Memory B cell (primary cell): ENCODE measurements at places on chromosomes 13 and 19.

DNA sequence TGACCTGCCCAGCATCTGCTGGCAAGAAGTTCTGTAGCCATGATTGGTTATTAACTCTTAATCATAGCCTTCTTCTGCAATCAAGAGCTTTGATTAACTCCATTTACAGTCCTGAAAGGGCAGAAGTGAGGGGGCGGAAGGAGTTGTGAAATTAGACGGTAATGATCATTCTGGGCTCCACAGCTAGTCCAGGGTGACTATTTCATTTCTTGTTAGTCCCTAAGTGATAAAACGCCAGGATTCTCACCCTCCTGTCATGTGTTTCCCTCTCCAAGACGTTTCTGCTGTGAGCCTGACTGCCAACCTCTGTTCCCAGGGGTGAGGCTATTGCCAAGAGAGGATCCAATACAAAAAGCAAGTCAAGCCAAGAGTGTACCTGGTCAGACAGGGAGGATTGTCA lies 155.9 kb upstream of the IPO5 start:
- no peak overlapping the region for H3K4me3 ChIP-seq
- H3K27ac ChIP-seq: no peak overlapping the region
- no peaks in the 10 kb centered on the region for H3K4me1 ChIP-seq
- peaks cover 11% of the 10 kb centered on the region for H3K27me3 ChIP-seq
- H3K36me3 ChIP-seq: no peaks in the 10 kb centered on the region

- H3K27ac ChIP-seq: peak overlapping the region; percentile 85
- peaks cover 9% of the 10 kb centered on the region for H3K4me1 ChIP-seq
- peaks cover 2% of the 10 kb centered on the region for H3K27me3 ChIP-seq
- peaks cover 6% of the 10 kb centered on the region for H3K36me3 ChIP-seq
- H3K4me3 ChIP-seq: peak overlapping the region; percentile 81
Observed at GRCh38 chr13:44435919-44436510, 62.4 kb downstream of the SERP2 start.

GRCh38 chr19:50189331-50189730 lies 14.1 kb upstream of the MYH14 start:
- peaks cover 3% of the 10 kb centered on the region for H3K4me1 ChIP-seq
- no peak overlapping the region for H3K27ac ChIP-seq
- H3K27me3 ChIP-seq: peaks cover 11% of the 10 kb centered on the region
- no peak overlapping the region for H3K4me3 ChIP-seq

- no peaks in the 10 kb centered on the region for H3K27me3 ChIP-seq
- H3K4me1 ChIP-seq: no peaks in the 10 kb centered on the region
- DNase-seq: no peak
- H3K36me3 ChIP-seq: no peaks in the 10 kb centered on the region
- H3K27ac ChIP-seq: no peak overlapping the region
Observed at GRCh38 chr13:96238861-96239260, 149.0 kb downstream of the HS6ST3 start.

DNA sequence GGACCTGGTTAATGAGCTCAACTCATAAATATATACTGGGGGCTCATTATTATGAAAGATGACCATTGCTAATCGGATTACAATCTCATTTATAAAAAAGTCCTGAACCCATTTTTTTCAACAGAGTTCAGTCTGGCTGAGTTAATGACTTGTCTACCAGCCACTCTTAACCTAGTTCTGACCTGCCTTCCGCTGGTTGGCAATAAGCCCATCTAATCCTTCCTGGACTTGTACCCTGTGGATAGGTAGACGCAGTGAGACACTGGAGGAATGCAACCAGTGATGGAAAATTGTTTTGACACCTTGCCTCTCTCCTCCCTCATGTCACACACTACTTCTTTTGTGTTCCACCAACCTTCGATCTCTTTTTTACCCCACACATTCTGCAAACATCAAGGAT lies 279.9 kb downstream of the FOXO1 start:
- no peaks in the 10 kb centered on the region for H3K27me3 ChIP-seq
- H3K27ac ChIP-seq: peak overlapping the region; percentile 39
- H3K4me1 ChIP-seq: peaks cover 23% of the 10 kb centered on the region

- peak overlapping the region; percentile 84 for H3K4me3 ChIP-seq
- no peaks in the 10 kb centered on the region for H3K27me3 ChIP-seq
- H3K36me3 ChIP-seq: no peaks in the 10 kb centered on the region
- H3K4me1 ChIP-seq: peaks cover 18% of the 10 kb centered on the region
Observed at GRCh38 chr19:12783291-12783848, 7.9 kb upstream of the JUNB start.

DNA sequence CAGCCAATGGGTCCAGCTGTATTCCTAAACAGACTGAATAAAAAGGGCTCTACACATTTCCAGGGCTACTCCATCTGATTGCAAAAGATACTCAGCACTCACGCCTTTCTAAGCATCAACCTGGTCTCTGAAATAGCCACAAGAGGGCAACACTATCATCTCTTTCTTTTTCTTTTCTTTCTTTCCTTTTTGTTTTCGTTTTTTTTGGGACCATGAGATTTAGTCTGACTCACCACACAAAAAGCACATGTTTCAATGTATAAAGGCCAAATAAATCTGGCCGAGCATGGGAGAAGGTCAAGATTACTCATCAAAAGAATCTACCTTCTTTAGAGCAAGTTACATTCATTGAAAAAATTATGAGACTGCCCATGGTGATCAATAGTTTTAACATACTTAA lies 805.6 kb upstream of the ARGLU1 start:
- no peak overlapping the region for H3K27ac ChIP-seq
- no peak overlapping the region for H3K4me3 ChIP-seq
- H3K27me3 ChIP-seq: no peaks in the 10 kb centered on the region
- no peaks in the 10 kb centered on the region for H3K36me3 ChIP-seq
- no peaks in the 10 kb centered on the region for H3K4me1 ChIP-seq

DNA sequence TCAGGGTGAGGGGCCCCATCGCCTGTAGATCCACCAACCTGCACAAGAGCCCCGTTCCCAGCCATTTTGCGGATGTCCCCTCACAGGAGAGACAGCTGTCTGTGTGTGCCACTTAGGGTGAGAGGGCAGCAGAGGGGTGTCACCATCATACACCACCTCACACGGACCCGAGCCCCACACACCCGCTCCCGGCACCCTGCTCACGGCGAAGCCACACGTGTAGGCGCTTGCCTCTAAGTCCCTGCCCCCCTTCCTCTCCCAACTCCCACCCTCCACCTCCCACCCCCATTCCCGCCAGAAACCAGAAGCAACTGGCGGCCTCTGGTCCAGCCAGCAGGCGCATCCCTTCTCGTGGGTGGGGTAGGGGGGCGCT lies 4.0 kb upstream of the DPF1 start:
- no peak overlapping the region for H3K4me3 ChIP-seq
- H3K36me3 ChIP-seq: no peaks in the 10 kb centered on the region
- H3K4me1 ChIP-seq: peaks cover 28% of the 10 kb centered on the region
- H3K27me3 ChIP-seq: peaks cover 37% of the 10 kb centered on the region
- no peak for DNase-seq

GRCh38 chr13:26914624-26915023 lies 154.0 kb upstream of the GPR12 start:
- no peak overlapping the region for H3K4me3 ChIP-seq
- H3K27me3 ChIP-seq: peaks cover 10% of the 10 kb centered on the region
- no peak overlapping the region for H3K27ac ChIP-seq
- no peak for DNase-seq
- peaks cover 4% of the 10 kb centered on the region for H3K4me1 ChIP-seq

- DNase-seq: no peak
- peaks cover 19% of the 10 kb centered on the region for H3K36me3 ChIP-seq
- H3K27ac ChIP-seq: peak overlapping the region; percentile 84
- H3K4me3 ChIP-seq: peak overlapping the region; percentile 43
Observed at GRCh38 chr19:49560358-49560900, 19.9 kb downstream of the NOSIP start.

DNA sequence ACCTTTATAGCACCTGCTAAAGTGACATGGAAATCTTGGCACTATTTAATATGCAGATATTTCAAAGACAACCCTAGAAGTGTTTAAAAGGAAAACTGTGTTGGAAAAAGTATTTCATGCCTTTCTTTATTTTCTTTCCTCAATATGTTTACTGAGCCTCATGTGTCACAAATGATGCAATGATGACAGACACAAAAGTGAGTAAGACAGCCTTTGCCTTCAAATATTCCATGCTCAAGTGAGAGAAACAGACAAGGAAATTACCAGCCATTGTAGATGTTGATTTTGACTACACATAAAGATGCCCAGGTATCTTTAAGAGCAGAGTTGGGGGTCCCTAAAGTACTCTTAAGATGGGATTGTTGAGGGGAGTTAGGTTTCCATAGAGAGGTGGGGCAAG lies 48.0 kb upstream of the TPP2 start:
- H3K36me3 ChIP-seq: no peaks in the 10 kb centered on the region
- H3K27ac ChIP-seq: no peak overlapping the region
- H3K27me3 ChIP-seq: peaks cover 8% of the 10 kb centered on the region
- H3K4me1 ChIP-seq: no peaks in the 10 kb centered on the region
- no peak for DNase-seq

GRCh38 chr13:76168661-76169060 lies 532.5 kb downstream of the LMO7 start:
- no peak overlapping the region for H3K27ac ChIP-seq
- no peaks in the 10 kb centered on the region for H3K4me1 ChIP-seq
- no peaks in the 10 kb centered on the region for H3K27me3 ChIP-seq
- no peak for DNase-seq
- H3K4me3 ChIP-seq: no peak overlapping the region

DNA sequence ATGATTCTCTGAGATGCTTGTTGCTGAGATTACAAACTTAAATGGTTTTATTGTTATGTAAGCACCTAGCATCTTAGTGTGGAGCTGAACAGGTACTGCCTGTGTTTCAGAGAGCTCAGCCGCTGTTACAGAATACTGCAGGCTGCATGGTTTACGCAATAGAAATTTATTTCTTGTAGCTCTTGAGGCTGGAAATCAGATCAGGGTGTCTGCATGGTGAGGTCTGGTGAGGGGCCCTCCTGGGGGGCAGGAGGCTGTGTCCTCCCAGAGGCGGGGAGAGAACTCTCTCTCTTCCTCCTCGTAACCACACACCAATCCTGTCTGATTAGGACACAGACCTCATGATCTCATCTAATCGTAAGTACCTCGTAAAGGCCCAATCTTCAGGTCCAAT lies 13.1 kb downstream of the ATP11A start:
- H3K36me3 ChIP-seq: peaks cover 4% of the 10 kb centered on the region
- peaks cover 4% of the 10 kb centered on the region for H3K4me1 ChIP-seq
- no peak for DNase-seq
- H3K27ac ChIP-seq: no peak overlapping the region
- H3K27me3 ChIP-seq: no peaks in the 10 kb centered on the region

- peaks cover 10% of the 10 kb centered on the region for H3K4me1 ChIP-seq
- peaks cover 19% of the 10 kb centered on the region for H3K36me3 ChIP-seq
- DNase-seq: no peak
- H3K4me3 ChIP-seq: peak overlapping the region; percentile 24
- H3K27me3 ChIP-seq: no peaks in the 10 kb centered on the region
Observed at GRCh38 chr19:49552749-49553148, 24.9 kb downstream of the RCN3 start.

- peaks cover 5% of the 10 kb centered on the region for H3K27me3 ChIP-seq
- no peak overlapping the region for H3K4me3 ChIP-seq
- peaks cover 2% of the 10 kb centered on the region for H3K4me1 ChIP-seq
- DNase-seq: no peak
Observed at GRCh38 chr19:43469160-43469480, 3.7 kb upstream of the LYPD3 start.

DNA sequence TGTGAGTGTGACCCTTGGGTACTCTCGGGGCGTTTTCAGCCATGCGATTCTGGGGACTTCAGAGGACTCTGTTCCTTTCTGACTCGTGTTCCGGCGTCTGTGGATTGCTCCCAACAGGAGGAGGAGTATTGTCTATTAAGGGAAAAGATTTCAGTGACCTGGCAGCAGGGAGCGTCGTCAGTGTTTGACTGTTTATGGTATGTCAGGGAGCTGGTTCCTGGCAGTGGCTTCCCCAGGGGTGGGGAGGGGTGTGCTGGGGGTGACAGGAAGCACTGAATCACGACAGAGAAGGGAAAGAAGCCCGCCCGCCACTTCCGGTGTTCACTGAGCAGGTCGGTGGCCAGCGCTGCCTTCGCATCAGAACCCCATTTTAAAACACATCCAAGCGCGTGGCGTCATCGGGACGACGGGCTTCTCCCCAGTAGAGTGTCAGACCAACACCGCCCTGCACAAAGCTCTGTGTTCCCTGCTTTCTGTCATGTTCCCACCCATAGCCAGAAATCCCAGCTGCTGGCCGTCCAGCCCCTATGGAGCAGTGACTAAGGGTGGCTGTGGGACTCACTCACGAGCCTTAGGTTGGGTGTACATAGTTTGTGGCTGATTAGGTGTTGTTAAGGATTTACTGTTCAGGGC lies 33.8 kb downstream of the COL4A2 start:
- peak overlapping the region; percentile 5 for H3K27ac ChIP-seq
- no peak for DNase-seq
- peaks cover 8% of the 10 kb centered on the region for H3K4me1 ChIP-seq
- peak overlapping the region; percentile 65 for H3K4me3 ChIP-seq
- peaks cover 4% of the 10 kb centered on the region for H3K27me3 ChIP-seq
- H3K36me3 ChIP-seq: no peaks in the 10 kb centered on the region

- H3K4me3 ChIP-seq: no peak overlapping the region
- H3K4me1 ChIP-seq: no peaks in the 10 kb centered on the region
- H3K27ac ChIP-seq: no peak overlapping the region
- no peaks in the 10 kb centered on the region for H3K36me3 ChIP-seq
Observed at GRCh38 chr13:90654970-90655369, 692.5 kb upstream of the MIR17HG start.

DNA sequence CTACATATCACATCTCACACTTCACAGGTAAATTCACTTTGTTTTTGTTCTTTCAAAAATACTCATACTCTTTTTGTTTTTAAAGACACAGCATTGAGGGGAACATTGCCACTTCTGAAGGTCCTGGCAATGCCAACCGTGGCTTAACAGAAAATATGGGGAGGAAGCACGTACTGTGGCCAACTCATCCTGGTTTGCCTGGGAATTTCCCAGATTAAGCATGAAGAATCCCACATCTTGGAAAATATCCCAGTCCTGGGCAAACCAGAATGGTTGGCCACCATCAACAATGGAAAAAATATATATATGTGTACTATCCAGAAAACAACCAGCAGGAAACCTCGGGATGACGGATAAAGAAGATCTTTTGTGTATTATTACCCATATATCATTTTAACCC lies 1032.2 kb upstream of the SLC10A2 start:
- no peaks in the 10 kb centered on the region for H3K4me1 ChIP-seq
- H3K27me3 ChIP-seq: no peaks in the 10 kb centered on the region
- no peaks in the 10 kb centered on the region for H3K36me3 ChIP-seq

GRCh38 chr13:28357911-28358433 lies 137.0 kb downstream of the FLT1 start:
- H3K27me3 ChIP-seq: peaks cover 2% of the 10 kb centered on the region
- H3K4me1 ChIP-seq: peaks cover 11% of the 10 kb centered on the region
- H3K27ac ChIP-seq: no peak overlapping the region

GRCh38 chr19:10007371-10008183 lies 2.7 kb downstream of the COL5A3 start:
- H3K4me3 ChIP-seq: no peak overlapping the region
- peaks cover 52% of the 10 kb centered on the region for H3K27me3 ChIP-seq
- peaks cover 8% of the 10 kb centered on the region for H3K4me1 ChIP-seq
- no peak overlapping the region for H3K27ac ChIP-seq

- H3K4me1 ChIP-seq: peaks cover 5% of the 10 kb centered on the region
- DNase-seq: no peak
- H3K27me3 ChIP-seq: peaks cover 6% of the 10 kb centered on the region
- H3K27ac ChIP-seq: no peak overlapping the region
Observed at GRCh38 chr19:45809643-45810159, 5.4 kb downstream of the RSPH6A start.
